CD8-positive, alpha-beta memory T cell (primary cell): ENCODE measurements at places on chromosomes 1 and 21.

GRCh38 chr1:205623646-205624045, 8.2 kb downstream of the ELK4 start:
- no peak for DNase-seq

GRCh38 chr21:27047283-27047657, 80.4 kb upstream of the ADAMTS5 start:
- no peak for DNase-seq

DNA sequence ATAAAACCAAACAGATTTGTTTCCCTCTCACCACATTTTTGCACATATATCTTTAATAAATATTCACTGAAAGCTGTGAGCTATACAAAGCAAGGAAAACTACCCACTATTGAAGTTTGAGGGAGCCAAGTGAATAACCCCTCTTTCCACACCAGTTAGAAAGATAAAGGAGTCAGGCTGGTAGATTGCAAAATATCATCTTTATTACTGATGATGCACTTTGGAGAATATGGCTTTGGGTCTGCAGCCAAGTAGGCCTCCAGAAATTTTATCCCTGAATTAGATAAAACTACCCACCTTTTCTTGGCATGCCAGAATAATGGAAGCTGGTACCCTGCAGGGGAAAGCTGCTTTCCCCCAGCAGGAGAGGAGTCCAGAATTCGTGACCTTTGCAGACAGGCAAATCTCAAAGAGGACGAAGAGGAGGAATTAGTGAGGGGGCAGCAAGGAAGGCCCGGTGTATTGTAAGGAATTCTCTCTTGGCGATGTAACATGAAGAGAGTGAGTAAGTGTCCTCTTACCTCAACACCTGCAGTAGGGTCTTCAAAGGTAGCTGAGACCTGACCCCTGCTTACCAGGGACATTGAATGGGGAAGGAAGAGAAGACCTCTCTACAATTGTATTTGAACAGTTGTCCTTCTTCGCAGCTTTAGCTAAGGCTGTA, 84.7 kb downstream of the LRRC8D start:
- no peak for DNase-seq

- no peak for DNase-seq
These were observed 43.1 kb downstream of the CD55 start for GRCh38 chr1:207364614-207365013.

- no peak for DNase-seq
These were observed 27.8 kb upstream of the CCSAP start for GRCh38 chr1:229370601-229371021.

GRCh38 chr1:209645574-209646452, 6.4 kb downstream of the LAMB3 start:
- DNase-seq: no peak

GRCh38 chr1:40760984-40761383, 22.6 kb upstream of the KCNQ4 start:
- no peak for DNase-seq

DNA sequence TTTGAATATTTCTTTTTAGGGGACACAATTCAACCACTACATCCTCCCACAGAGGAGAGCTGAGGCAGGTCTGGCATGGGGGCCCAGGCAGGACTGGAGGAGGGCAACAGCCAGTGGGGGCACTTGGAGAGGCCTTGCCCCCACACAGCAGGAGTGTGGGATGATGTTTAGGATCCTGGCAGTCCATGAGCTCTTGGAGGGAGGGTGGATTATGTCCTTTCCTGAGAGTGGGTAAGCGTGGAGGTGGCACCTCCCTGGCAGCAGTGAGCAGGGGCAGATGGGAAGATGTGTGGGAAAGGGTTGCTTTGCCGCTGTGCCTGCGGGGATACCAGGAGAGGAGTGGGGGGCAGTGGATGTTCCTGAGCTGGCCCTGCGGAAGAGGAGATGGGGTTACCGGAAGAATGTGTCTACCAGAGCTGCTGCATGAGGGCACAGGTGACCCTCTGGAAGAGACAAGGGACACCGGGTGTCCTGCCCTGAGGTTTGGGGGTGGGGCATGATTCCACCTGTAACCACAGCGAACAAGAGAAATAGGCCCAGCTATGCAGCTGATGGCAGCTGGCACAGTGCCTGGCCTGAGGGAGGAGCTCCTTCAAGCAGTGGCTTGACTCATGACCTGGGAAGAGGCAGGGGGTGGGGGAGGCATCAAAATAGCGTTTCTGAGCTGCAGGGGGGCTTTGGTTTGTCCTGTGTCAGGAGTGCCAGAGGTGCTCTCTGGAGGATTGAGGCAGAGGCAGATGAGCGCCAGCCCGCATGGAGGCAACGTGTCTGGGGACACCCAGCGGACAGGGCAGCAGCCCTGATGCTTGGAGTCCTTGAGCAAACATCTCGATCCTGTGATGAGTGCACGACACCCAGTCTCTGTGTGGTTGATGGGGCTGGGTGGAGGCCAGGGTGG, 123.9 kb upstream of the TMPRSS2 start:
- DNase-seq: no peak

GRCh38 chr1:177273141-177273540, 102.4 kb downstream of the BRINP2 start:
- DNase-seq: no peak

DNA sequence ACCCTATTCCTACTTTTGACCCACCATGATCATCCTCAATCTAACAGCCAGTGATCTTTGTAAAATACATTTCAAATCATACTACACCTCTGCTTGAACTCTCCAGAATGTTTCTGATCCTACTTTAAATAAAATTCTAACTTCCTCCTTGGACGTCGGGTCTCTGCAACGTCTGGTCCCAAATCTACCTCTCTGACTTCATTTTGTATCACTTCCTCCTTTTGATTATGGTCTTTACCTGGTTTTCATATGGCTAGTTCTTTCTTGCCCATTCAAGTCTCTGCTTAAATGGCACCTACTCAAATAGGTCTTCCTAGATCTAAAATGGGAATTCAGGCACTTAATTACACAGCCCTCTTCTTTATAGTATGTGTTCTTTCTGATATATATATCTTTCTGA, 18.2 kb downstream of the PLPPR4 start:
- DNase-seq: no peak

- DNase-seq: no peak
These were observed 109.5 kb downstream of the LRRC53 start for GRCh38 chr1:74402873-74403272.

DNA sequence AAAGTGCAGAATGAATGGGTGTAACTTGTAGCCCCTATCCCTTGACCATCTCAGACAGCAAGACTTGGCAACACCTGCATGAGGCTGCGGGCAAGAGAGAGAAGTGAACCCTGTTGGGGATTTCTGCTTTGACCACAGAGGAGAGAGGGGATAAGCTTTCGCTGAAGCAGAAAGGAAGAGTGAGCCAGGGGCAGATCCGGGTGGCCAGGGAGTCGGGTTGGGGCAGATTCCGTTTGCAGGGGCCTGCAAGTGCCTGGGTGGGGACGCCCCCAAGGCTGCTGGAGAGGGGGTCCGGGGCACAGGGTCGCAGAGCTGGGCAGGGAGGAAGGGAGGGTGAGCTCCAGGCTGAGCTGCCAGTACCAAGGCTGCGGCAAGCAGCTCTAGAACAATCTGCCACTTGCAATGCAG, 25.3 kb upstream of the PIK3CD start:
- peak; percentile 28 for DNase-seq

DNA sequence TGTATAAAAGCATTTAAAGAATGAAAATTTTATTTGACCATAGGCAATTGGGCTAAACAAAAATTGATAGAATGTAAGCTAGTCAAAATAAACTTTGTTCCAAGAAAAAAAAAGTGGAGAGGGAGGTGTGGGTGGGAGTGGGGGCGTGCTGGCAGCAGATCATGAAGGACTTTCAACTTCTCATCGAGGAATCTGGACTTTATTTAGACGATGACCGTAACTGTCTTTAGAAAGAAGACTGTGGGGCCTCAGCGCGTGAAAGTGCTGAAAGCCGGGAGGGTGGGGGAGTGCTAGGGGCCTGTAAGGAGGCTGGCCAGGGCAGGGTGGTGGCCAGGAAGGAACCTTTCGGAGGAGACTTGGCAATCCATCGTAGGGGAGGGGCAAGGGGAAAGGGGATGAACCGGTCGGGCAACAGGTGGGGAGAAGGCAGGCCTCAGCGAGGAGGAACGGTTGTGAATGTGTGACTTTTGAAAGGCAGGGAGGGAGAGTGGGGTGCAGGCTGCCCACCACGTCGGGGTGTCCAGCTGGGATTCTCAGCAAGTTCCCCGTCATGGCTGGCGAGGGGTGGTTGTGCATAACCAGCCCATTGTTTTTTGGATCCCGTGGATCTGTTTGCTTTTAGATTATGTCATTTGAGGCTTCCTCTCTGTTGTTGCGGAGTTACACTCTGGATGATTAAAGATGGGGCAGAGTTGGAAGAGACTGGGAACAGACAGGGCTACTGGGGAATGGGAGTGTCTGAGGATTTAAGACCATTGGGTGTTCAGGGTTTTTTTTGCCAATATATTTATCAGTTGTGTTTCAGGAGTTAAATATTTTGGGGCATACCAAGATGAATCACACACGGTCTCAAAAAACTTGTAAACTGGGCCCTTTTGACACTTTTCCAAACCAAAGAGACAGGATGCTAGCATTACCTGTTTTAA, 35.5 kb downstream of the HUNK start:
- no peak for DNase-seq

GRCh38 chr1:32813941-32814739, 3.0 kb downstream of the YARS1 start:
- DNase-seq: no peak

GRCh38 chr1:244406337-244406736, 45.4 kb downstream of the ADSS2 start:
- DNase-seq: no peak

DNA sequence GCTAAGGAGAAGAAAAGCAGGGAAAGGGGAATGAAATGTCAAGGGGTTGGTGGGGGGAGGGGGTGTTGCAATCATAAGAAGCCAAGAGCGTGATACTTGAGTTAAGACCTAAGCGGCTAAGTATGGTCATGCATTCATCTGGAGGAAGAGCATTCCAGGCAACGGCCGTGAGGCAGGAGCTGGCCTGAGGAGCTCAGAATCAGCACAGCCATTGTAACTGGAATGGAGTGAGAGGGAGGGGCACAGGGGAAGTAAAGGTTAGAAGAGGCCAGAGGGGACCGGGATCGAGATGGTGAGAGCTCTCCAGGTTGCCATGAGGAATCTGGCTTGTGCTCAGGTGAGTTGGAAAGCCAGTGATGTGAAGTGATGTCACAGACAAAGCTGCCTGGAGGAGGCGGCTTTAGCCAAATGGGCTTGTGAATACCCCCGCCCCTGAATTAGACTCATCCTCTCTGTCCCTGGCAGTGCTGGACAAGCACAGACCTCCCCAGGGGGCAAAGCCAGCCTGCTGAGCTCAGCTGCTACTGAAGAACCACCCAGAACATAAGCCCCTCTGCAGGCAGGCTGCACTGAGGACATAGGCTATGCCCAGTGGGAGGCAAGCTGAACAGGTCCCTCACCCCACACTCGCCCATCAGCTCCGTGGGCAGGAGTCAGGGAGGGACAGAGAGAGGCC, 61.1 kb upstream of the LAPTM5 start:
- no peak for DNase-seq

DNA sequence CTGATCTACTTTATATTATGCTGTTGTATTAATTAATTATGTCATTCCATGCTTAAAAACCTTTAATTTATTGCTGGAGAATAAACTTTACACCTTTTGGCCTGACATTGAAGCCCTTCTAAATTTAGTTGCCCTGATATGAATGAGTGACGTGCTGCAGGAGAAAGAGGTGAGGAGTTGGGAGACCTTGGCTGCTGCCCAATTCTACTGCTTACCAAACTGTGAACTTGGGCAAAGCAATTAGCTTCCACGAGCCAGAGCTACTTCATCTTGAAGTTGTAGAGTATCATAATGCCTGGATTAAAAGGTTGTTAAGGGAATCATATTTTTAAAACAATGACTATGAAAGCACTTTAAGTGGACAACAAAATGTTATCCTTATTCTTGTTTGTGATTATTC, 126.8 kb upstream of the DEPDC1 start:
- DNase-seq: no peak

DNA sequence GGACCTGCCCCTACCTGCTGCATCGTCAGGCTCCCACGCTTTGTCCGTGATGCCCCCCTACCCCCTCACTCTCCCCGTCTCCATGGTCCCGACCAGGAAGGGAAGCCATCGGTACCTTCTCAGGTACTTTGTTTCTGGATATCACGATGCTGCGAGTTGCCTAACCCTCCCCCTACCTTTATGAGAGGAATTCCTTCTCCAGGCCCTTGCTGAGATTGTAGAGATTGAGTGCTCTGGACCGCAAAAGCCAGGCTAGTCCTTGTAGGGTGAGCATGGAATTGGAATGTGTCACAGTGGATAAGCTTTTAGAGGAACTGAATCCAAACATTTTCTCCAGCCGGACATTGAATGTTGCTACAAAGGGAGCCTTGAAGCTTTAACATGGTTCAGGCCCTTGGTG, 8.9 kb downstream of the SPATA46 start:
- no peak for DNase-seq

GRCh38 chr1:38239258-38239835, 192.8 kb upstream of the POU3F1 start:
- DNase-seq: no peak

DNA sequence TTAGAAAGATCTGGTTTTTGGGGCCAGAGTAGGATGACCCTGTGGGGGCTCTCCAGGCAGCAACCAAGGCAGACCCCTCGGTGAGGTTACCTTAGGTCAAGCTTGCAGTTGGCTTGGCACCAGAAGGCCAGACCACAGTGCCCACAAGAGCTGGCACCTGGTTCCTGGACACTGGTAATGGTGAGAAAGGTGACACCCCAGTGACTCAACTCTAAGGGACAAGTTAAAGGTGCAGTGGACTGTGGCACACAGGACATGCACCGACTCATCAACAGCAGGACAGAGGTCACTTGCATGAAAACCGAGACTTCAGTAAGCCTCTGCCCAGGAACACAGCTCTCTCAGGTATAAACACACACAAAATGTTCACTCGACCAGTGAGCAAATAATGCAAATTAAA, 6.7 kb downstream of the LRRC38 start:
- DNase-seq: no peak

DNA sequence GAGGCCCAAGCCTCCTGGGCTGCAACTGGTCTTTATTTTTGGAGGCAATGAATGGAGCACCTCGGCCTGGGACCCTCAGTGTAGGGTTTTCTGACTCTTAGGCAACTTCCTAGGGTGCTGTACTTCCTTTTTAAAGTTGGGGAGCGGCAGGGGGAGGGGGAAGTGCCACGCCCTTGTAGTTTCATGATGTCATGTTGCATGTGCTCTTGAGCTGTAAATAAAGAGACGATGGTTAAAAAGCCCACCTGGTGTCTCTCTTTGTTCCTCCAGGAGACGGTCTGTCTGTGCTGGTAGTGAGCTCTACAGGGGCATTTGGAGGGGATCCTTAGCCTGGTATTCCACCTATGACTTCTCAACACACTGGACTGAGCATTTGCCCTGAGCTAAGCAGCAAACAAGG, 10.3 kb upstream of the AGTRAP start:
- no peak for DNase-seq

- DNase-seq: no peak
These were observed 12.4 kb downstream of the PSEN2 start for GRCh38 chr1:226882631-226883409.

- no peak for DNase-seq
These were observed 99.3 kb downstream of the CEP350 start for GRCh38 chr1:180053594-180054567.

DNA sequence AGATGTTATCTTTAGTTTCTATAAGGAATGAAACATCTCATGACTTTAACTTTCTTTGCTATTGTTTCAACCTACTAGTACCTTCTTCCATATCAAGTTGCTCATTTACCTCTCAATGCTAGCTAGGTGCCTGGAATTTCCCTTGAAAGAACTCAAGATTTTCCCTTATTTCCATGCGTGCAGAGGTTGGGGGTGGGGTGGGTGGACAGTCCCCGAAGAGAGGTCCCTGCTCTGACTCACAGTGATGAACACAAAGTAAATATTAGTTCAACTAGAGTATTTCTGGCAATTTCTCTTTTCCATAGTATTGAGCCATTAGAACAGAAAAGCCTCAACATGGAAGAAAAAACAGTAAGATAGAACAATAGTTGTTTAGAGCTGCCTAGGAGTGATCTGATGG, 239.0 kb upstream of the ZP4 start:
- no peak for DNase-seq
